Hematopoietic multipotent progenitor cell treated with erythropoietin and hydrocortisone succinate and interleukin-3 and kit ligand, for 15 days (in vitro differentiated cells): ENCODE measurements at places on chromosomes 5 and 9.
A peak's percentile ranks its signal among the peaks of the same experiment; 100 is the strongest.

DNA sequence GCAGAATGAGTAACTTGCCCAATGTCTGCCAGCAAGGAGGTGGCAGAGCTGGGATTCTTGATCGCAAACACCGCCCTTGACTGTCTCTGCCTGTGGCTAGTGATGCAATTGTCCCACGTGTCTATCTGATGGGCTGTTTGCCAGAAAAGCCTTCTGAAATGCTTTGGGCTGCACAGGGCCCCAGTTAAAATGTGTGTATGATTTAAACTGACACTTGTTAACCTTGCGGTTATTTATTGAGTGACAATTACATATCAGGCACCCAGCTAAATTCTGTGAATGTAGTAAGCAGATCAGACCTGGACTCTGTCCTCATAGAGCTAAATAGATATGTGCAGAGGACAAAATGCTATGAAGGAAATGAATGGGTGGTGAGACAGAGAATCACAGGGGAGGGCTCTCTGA, 11.6 kb upstream of the IL12B start:
- DNase-seq: peak; percentile 40

DNA sequence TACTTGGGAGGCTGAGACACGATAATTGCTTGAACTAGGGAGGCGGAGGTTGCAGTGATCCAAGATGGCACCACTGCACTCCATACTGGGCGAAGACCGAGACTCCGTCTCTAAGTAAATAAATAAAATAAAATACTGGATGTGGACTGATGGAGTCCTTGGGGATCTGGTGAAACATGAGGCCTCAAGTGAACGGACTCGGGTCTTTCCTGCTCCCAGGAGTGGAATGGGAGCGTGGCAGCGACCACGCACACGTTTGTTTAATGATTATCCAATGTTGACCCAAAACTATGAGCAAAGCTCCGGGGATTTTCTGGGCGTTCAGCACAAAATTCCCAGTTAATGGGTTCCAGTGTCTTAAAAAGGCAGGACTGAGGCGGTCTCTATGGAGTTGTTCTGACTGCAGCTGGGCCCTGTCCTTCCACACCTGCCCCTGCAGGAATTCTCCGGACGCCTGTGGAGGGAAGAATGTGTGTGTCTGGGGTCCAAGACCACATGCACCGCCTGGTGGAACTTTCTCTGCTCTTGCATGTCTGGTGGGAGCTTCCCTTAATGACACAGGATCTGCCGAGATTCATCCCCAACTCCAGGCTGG, 26.6 kb downstream of the NEK6 start:
- DNase-seq: no peak

- no peak for DNase-seq
These were observed 94.4 kb upstream of the TLE4 start for GRCh38 chr9:79477241-79477840.

DNA sequence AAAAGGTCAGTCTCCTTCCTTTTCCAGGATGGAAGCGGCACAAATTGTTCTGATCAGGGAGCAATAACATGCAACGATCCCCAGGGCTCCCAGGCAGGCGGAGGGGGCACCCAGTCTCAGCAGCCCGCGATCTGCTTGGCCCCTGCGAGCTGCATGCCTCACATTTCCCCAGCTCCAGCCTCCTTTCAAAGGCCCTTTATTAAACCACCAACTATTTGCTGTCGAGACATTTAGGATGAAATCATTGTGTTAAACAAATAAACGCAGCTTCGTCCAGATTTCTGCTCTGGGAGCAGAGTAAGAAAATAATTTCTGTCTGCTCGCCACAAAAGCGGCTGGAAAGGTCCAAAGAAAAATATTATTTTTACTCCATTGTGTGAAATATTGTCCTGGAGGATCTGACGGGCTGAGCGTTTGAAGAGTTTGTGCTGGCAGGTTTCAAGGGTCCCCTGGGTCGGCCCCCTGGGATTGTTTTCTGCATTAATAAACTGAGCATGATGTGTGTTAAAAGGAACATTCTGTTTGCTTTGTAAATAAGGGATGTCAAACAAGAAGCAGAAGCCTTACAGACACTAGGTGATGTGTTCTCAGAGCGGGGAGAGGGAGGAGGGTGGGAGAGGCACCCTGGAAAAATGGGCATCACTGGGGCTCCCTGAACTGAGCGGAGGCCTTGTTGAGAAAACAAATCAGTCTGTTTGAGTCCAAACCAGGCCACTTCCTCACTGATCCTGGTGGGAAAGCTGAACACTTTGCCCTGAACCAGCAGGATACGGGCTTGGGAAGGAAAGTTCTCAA, 110.1 kb downstream of the FOXD1 start:
- no peak for DNase-seq

GRCh38 chr5:3004361-3005080, 253.0 kb upstream of the IRX2 start:
- DNase-seq: no peak

- DNase-seq: no peak
These were observed 11.5 kb downstream of the SFXN1 start for GRCh38 chr5:175489693-175490443.

- no peak for DNase-seq
These were observed 2.8 kb downstream of the PDLIM7 start for GRCh38 chr5:177494346-177495195.

DNA sequence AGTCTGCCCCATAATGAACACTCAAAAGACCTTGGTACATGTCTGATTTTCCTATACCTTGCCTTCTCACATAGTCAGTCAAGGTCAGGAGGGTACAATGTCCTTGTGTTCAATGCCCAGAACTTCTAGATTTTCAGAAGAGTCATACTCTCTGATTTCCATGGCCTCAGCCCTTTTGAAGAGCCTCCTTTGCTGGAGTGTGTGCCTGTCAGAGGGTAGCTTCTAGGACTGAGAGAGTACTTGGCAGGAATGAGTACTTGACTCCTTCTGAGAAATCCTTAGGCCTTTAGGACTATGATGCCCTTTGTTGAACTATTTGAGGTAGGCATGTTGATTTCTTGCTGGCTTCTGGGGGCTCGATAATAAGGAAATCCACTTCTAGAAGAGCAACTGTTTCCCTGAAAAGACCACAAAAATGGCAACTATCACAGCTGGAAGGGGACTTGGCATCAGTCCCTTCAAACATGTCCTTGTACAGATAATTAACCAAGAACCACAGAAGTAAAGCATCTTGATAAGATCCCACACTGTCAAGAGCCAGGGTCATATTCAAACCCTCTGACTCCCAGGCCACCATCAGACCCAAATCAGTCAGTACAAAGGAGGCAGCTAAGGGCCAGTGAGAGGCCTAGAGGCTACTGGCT, 10.6 kb upstream of the MEGF9 start:
- no peak for DNase-seq

GRCh38 chr5:181203777-181204112, 1.3 kb downstream of the TRIM7 start:
- no peak for DNase-seq

- DNase-seq: no peak
These were observed 193.6 kb downstream of the DRD1 start for GRCh38 chr5:175250426-175250825.

GRCh38 chr9:89886281-89886700, 281.5 kb downstream of the GADD45G start:
- DNase-seq: no peak

DNA sequence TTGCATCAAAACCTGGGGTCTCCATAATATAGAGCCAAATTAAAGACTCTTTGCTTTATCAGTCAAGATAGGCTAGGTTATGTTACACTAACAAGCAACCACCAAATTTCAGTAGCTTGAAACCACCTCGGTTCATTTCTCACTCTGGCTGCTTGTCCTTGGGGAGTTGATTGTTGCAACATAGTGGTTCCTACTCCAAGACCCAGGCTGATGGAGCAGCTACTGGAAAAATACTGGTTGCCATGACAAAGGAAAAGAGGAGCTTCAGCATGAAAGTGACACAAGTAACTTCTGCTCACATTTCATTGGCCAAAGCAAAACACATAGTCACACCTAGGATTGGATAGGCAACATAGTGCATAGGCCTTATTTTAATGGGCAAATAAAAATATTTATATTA, 18.5 kb upstream of the RCL1 start:
- DNase-seq: no peak

GRCh38 chr5:93894601-93895354, 153.4 kb upstream of the POU5F2 start:
- no peak for DNase-seq

GRCh38 chr5:108867656-108868055, 120.0 kb downstream of the FER start:
- no peak for DNase-seq

DNA sequence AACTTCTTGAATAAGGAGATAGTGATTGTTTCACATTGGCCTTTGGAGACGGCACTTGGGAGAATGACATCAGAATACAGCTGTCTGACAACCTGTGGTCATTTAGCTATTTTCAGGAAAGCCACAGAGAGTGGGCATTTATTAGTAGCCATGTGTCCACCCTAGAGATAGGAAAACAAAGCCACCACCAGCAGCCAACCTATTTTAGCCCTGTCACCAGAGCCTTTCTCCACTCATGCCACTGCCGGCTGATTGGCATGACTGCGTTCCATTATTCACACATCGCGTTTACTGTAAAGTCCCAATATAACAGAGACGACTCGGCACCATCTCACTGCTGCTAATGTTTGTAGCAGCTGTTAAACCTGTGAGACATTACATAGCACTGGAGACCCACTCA, 330.1 kb downstream of the NDUFS4 start:
- DNase-seq: no peak

- no peak for DNase-seq
These were observed 110.1 kb downstream of the SLIT3 start for GRCh38 chr5:169190849-169191248.

DNA sequence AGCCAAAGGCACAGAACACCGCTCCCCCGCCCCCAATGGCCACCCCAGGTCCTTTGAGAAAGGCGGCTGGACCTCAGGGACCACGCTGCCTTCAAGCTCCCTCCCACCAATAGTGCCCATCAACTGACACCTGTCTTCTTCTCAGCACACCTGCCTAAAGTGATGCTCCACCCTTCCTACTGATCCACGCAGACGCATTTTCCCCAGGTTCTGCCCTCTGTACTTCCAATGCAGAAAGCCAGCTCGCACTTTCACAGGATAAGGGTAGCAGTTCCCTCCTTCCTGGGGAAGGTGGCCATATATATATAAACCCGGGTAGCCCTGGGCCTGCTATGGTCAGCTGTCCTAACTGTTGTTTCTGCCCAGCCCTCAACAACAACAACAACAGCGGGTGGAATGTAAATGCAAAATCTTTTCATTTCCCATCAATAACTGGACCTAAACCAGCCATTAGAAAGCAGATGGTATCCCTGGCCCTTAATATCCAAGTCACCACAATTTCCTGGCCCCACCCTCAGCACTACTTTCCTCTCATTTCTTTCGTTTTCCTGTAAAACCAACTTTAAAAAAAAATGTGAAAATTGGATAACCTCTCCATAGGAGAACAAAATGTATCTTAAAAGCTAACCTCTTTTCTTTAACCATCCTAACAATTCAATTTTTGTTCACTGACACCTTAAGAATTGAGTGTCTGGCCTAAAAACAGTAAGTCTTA, 1.7 kb downstream of the GOLM1 start:
- DNase-seq: no peak

- DNase-seq: no peak
These were observed 54.5 kb downstream of the ADAMTS12 start for GRCh38 chr5:33837301-33837700.

- no peak for DNase-seq
These were observed 41.5 kb upstream of the GDNF start for GRCh38 chr5:37881359-37881758.

DNA sequence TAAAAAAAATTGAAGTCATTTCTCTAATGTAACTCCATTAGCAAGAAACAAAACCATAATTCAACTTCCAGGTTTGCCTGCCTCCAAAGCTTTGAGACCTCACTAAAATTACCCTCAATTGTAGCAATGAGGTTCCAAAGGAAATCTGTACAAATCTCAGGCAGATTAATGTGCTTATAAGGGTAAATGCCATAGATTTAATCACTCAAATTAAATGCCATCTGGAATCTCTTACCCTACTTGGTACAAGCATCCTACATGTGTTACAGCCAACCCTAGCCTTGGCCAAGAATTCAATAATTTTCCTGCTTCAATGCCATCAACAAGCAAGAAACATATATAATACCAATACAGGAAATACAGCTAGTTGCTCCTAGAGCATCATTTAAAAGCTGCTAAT, 452.8 kb downstream of the RAB3C start:
- DNase-seq: no peak

- DNase-seq: no peak
These were observed 177.6 kb downstream of the DIRAS2 start for GRCh38 chr9:90464978-90465377.

- DNase-seq: no peak
These were observed 37.5 kb downstream of the SPRY4 start for GRCh38 chr5:142287096-142287972.

DNA sequence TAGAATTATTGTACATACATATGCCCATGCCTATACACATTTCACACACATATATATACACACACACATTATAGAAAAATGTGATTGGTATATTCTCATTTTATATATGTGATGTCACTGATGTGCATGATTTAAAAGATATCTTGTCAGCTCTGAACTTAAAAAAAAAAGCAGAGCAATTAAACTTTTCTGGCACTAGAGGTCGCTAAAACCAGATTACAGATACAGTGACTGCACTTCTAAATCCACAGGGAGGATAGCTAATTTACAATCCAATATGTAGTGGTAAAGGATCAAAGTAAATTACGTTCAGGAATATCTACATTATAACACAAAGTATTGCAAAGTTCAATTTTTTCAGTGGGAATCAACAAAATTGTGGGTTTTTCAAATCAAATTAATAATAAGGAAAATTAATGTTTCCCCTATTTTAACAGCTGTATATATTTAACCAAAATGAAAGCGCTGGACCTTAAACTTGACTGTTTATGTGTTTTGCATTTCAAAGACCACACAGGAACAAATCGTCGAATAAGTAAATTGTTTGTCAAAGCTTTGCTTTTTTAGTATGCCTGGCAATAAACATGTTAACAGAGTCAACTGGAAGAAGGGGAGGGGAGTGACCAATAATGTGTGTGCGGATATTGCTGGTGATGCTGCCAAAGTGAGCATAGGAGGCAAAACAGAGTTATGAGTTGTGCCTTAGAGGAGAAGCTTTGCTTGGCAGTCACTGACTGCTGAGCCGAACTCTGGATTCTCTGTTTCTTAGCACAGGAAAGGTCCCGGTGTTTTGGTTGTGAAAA, 1201.4 kb upstream of the C9orf72 start:
- DNase-seq: peak; percentile 5
